Activated CD4-positive, alpha-beta T cell treated with anti-CD3 and anti-CD28 coated beads for 36 hours (primary cell): ENCODE measurements at places on chromosomes 1 and 21. TPM values are rescaled to one million over a fixed set of nuclear protein-coding genes. Genes with fewer than 3 reads are reported as not detected.

GRCh38 chr21:33940881-33941245, 25.3 kb upstream of the ATP5PO start:
- H3K36me3 ChIP-seq = peaks cover 45% of the 10 kb centered on the region
- peak overlapping the region; percentile 40 for H3K27ac ChIP-seq
- H3K27me3 ChIP-seq = no peaks in the 10 kb centered on the region
- no peak for DNase-seq
- peaks cover 76% of the 10 kb centered on the region for H3K4me1 ChIP-seq

- peaks cover 3% of the 10 kb centered on the region for H3K4me1 ChIP-seq
- no peak overlapping the region for H3K4me3 ChIP-seq
- no peak overlapping the region for H3K27ac ChIP-seq
- H3K36me3 ChIP-seq = no peaks in the 10 kb centered on the region
Measured at GRCh38 chr1:57033222-57034001, 67.6 kb upstream of the C8B start.

GRCh38 chr1:69077198-69077597, 490.5 kb upstream of the LRRC7 start:
- no peak for DNase-seq
- no peak overlapping the region for H3K4me3 ChIP-seq
- no peak overlapping the region for H3K27ac ChIP-seq

LIPI gene
- not detected for total RNA-seq

- no peak for DNase-seq
- no peak overlapping the region for H3K4me3 ChIP-seq
- peaks cover 4% of the 10 kb centered on the region for H3K4me1 ChIP-seq
- H3K36me3 ChIP-seq = no peaks in the 10 kb centered on the region
Measured at GRCh38 chr21:31520561-31521098, 138.9 kb upstream of the SOD1 start.

MARK1 gene
- total RNA-seq = not detected

TRIM58 gene
- 0.16 TPM for total RNA-seq

- no peaks in the 10 kb centered on the region for H3K36me3 ChIP-seq
- peaks cover 3% of the 10 kb centered on the region for H3K27me3 ChIP-seq
- no peak for DNase-seq
- no peaks in the 10 kb centered on the region for H3K4me1 ChIP-seq
Measured at GRCh38 chr1:113243529-113243928, 146.8 kb upstream of the MAGI3 start.

GRCh38 chr1:67843331-67843730, 10.1 kb upstream of the GNG12 start:
- no peaks in the 10 kb centered on the region for H3K36me3 ChIP-seq
- no peak overlapping the region for H3K4me3 ChIP-seq
- H3K27me3 ChIP-seq = peaks cover 13% of the 10 kb centered on the region

DNA sequence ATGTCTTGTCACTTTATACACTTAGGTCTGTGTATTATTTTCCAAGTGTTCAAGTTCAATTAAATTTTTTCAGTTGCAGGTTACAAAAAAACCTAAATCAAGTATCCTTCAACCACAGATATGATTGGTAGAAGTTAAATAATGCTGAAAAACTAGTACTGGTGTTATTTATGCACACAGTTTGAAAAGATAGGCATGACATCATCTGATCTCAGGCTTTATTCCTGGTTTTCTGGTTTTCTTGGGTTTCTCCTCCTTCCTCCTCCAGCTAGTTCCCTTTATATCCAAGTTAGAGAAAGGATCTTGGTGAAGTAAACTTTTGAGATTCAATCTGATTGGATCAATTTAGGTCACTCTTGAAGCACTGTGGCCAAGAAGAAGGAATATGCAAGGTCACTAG, 1201.1 kb upstream of the B3GALT2 start:
- H3K4me3 ChIP-seq = no peak overlapping the region
- H3K36me3 ChIP-seq = no peaks in the 10 kb centered on the region
- H3K27ac ChIP-seq = no peak overlapping the region
- DNase-seq = no peak
- H3K27me3 ChIP-seq = no peaks in the 10 kb centered on the region

DNA sequence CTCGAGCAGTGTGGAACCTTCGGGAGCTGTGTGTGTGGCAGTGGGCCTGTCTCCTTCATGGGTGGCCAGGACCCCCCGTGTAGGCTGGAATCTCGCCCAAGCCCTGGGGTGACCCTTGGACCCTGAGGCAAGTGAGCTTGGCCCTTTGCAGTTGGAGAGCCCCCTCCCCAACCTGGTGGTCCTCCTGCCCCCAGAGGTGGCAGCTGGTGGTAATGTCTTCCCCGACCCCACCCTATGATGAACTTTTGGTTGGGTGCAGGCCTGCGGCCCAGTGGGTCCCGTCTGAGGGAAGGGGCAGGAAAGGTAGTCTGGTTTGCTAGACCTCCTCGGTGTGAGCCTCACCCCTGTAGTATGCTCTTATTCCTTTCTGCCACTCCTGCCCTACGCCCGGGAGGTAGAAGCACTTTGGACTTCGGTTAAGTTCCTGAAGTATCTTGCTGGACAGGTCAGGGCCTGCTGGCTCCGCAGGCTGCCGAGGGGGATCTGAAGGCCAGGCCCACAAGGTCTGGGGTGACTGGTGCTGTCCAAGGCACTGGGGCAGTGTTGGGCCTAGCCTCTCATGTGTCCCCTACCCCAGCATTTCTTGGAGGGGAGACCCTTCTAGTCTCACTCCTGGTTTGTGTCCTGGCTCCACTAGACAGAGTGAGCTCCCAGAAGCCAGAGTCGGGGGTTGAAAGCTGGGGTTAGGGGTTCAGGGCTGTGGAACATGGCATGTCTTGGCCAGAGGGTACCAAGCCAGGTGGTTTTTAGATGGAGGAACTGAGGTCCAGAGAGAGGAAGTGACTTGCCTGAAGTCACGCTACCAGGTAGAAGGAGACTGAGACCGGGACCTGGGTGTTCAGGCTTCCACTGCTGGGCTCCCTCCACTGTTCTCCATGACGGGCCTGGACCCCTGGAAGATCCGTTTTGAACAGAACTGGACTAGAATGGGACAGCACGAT, 1.8 kb downstream of the ZNF362 start:
- peaks cover 41% of the 10 kb centered on the region for H3K4me1 ChIP-seq
- H3K27ac ChIP-seq = peak overlapping the region; percentile 25

UCHL5 gene
- 94.5 TPM for total RNA-seq

KCNK2 gene
- not detected for total RNA-seq

LCE1A gene
- total RNA-seq = not detected

DNA sequence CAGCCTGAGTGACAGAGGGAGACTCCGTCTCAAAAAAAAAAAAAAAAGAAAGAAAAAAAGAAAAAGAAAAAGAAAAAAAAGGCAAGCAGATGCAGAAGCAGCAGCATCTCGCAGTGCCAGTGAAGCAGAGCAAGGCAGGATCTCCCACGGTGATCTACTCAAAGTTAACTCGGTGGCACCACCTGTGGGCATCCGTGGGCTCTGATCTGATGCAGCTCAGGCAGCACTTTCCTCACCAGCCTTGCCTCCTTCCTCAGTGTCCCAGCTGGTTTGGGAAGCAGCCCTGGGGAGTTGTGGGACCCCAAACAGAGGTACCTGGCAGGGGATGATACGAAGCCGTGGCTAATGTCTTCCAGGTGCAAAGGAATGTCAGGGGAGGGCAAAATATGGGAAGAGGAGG, 104.3 kb upstream of the KRTAP19-8 start:
- no peaks in the 10 kb centered on the region for H3K27me3 ChIP-seq
- peaks cover 60% of the 10 kb centered on the region for H3K36me3 ChIP-seq
- no peak overlapping the region for H3K27ac ChIP-seq
- peaks cover 22% of the 10 kb centered on the region for H3K4me1 ChIP-seq

DNA sequence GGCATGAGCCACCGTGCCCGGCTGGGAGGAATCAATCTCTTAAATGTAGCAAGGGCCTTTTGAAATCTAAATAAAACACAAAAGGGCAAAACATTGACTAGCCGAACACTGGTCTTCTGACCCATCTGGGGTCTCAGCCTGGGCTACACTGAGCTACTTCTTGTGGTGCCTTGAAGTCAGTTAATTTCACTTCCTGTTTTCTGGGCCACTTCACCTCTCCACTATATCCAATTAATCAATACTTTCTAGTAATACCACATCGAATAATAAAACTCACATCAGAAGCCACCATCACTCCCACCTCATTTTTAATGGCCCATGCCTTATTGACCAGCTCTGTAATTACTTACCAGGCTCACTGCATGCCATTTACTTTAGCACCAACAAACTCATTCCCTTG, 138.0 kb upstream of the SAMSN1 start:
- H3K4me1 ChIP-seq = peaks cover 28% of the 10 kb centered on the region
- no peaks in the 10 kb centered on the region for H3K36me3 ChIP-seq
- no peak overlapping the region for H3K27ac ChIP-seq
- no peak overlapping the region for H3K4me3 ChIP-seq
- H3K27me3 ChIP-seq = no peaks in the 10 kb centered on the region

UBL4B gene
- total RNA-seq = not detected

CRP gene
- not detected for total RNA-seq

GRCh38 chr1:240672132-240672811, 60.3 kb upstream of the GREM2 start:
- H3K27me3 ChIP-seq = no peaks in the 10 kb centered on the region
- H3K4me1 ChIP-seq = no peaks in the 10 kb centered on the region
- no peak for DNase-seq

GRCh38 chr1:156673387-156674121, 3.7 kb downstream of the NES start:
- no peak for DNase-seq
- no peak overlapping the region for H3K4me3 ChIP-seq
- H3K4me1 ChIP-seq = peaks cover 11% of the 10 kb centered on the region
- H3K36me3 ChIP-seq = no peaks in the 10 kb centered on the region

GRCh38 chr1:156550346-156550745, 22.0 kb downstream of the IQGAP3 start:
- no peaks in the 10 kb centered on the region for H3K36me3 ChIP-seq
- no peak overlapping the region for H3K4me3 ChIP-seq

DNA sequence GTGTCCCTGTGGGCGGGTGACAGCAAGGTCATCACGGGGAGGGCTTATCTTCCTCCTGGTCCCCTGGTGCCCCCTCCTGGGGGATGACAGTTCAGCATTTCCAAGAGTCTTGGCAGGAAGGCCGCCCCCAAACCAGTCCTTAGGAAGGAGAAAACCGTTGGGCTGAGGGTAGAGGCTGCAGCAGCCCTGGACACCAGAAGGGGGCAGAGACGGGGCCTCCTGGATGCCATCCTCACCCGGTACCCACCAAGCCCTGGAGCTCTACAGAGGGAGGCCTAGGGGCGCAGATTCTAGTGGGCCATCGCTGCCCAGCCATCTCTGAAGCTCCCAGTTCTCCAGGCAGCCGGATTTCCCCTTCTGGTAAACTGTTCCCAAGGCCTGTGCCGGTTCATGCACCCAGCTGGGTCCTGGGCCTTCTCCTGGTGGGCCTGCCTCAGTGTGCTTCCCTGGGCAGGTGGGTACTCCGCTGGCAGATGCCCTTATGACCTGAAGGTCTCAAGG, 14.8 kb upstream of the ZNF669 start:
- DNase-seq = peak; percentile 62
- no peak overlapping the region for H3K4me3 ChIP-seq
- no peaks in the 10 kb centered on the region for H3K4me1 ChIP-seq
- no peaks in the 10 kb centered on the region for H3K36me3 ChIP-seq
- H3K27me3 ChIP-seq = no peaks in the 10 kb centered on the region

REN gene
- total RNA-seq = not detected

DNA sequence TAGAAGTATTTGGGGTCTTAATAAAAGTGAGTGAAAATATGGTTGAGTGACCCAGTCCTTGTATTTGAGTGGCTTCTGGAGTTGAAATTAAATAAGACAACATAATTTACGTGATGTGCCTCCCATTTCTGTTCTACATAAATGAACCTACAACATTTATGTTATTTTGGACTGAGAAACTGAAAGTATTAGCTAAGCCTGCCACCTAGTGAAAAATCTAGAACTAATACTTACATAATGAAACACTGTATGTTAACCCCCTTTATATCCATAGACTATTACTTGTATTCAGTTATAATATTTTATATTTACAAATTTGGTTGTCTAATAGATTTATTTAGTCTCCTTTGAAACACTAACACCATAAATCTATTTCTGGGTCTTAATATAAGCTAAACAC, 298.9 kb downstream of the KCNT2 start:
- no peaks in the 10 kb centered on the region for H3K4me1 ChIP-seq
- H3K27ac ChIP-seq = no peak overlapping the region
- H3K36me3 ChIP-seq = no peaks in the 10 kb centered on the region
- no peak overlapping the region for H3K4me3 ChIP-seq
- DNase-seq = no peak
- no peaks in the 10 kb centered on the region for H3K27me3 ChIP-seq

OR2T2 gene
- total RNA-seq = not detected

DNA sequence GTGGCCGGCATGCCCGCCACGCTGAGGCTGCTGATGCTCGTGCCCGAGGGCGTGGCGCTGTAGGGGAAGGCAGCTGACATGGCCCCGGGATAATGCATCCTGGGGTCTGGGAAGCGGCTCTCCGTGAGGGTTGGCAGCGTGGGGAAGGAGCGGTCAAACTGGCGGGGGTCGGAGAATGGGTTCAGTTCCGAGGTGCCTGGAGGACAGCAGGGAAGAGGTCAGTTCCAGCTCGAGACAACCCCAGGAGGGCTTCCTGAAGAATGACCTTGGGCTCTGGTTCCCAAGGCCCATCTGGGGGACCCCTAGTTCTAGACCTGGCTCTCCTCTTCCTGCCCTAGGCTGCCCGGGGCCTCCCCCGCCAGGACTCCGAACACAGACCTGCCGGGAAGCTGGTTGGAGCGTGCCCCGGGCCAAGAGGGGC, 27.6 kb downstream of the RUNX3 start:
- peaks cover 52% of the 10 kb centered on the region for H3K36me3 ChIP-seq
- no peaks in the 10 kb centered on the region for H3K27me3 ChIP-seq
- peaks cover 17% of the 10 kb centered on the region for H3K4me1 ChIP-seq
- DNase-seq = no peak

C1orf141 gene
- 0.11 TPM for total RNA-seq

- H3K4me1 ChIP-seq = no peaks in the 10 kb centered on the region
- H3K36me3 ChIP-seq = no peaks in the 10 kb centered on the region
- no peak for DNase-seq
- no peak overlapping the region for H3K4me3 ChIP-seq
Measured at GRCh38 chr1:70891051-70891843, 156.4 kb downstream of the PTGER3 start.

- H3K4me1 ChIP-seq = peaks cover 15% of the 10 kb centered on the region
- H3K4me3 ChIP-seq = no peak overlapping the region
- H3K27me3 ChIP-seq = no peaks in the 10 kb centered on the region
- no peak overlapping the region for H3K27ac ChIP-seq
Measured at GRCh38 chr1:233355841-233356704, 28.5 kb downstream of the MAP3K21 start.
